Naive thymus-derived CD8-positive, alpha-beta T cell (primary cell): ENCODE measurements at places on chromosomes 11 and 22. TPM values are rescaled to one million over a fixed set of nuclear protein-coding genes. Genes with fewer than 3 reads are reported as not detected.

ZFTA gene
- 0.09 TPM for polyA plus RNA-seq

USP35 gene
- 0.76 TPM for polyA plus RNA-seq

DMC1 gene
- polyA plus RNA-seq = not detected

PTGDR2 gene
- polyA plus RNA-seq = 0.16 TPM

BEST1 gene
- polyA plus RNA-seq = 0.66 TPM

MAPK8IP2 gene
- polyA plus RNA-seq = not detected

PNPLA5 gene
- not detected for polyA plus RNA-seq

FOLH1 gene
- not detected for polyA plus RNA-seq

ZFPL1 gene
- polyA plus RNA-seq = 33.1 TPM

DNA sequence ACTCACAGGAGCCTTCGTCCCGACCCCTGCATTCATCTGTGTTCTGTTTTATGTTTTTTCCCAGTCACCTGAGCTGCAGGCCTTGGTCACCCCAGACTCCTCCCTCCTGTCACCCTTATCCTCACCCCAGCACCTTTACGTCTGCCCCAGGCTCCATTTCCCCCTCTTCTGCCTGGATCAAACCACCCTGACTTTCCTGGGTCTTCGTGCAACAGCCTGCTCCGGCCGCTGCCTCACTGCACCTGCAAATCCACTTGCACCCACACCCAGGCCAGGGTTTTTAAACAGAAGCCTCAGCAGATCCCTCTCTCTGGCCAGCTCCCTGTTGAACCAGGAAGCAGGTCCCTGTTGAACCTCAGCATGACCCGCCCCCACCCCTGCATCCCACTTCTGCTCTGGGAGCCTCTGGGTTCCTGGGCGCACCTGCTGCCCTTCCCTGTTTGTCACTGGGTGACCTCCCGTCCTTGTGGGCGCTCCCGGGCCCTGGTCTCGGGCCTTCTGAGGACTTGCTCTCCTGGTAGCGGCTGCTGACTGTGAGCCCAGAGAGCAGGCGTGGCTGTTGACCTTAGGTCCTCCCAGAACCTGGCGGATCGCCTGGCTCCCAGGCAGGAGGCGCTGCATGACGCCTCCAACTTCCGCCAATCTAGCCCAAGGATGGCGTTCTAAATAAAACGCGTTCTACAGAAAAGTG is 12.8 kb downstream of the MAPK8IP2 start:
- DNase-seq = no peak

DNA sequence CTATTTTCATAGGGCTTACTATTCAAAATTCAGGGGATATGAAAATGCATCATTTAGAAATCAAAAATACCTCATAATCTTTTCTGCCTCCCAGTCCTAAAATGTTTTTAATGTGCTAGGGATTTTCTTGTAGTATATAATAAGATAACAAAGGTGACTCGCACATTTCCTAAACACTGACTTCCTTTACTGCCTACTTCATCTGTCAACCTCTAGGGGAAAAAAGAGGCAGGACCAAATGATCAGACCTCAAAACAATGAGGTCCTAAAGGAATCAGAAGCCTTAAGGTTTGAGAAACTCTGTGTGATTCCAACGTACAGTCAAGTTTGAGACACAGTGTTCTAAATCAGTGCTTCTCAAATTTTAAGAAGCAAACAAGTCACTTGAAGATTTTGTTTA is 56.1 kb upstream of the POU2AF2 start:
- DNase-seq = no peak

- DNase-seq = no peak
Measured at GRCh38 chr11:65448418-65449105, 26.0 kb downstream of the NEAT1 start.

DNA sequence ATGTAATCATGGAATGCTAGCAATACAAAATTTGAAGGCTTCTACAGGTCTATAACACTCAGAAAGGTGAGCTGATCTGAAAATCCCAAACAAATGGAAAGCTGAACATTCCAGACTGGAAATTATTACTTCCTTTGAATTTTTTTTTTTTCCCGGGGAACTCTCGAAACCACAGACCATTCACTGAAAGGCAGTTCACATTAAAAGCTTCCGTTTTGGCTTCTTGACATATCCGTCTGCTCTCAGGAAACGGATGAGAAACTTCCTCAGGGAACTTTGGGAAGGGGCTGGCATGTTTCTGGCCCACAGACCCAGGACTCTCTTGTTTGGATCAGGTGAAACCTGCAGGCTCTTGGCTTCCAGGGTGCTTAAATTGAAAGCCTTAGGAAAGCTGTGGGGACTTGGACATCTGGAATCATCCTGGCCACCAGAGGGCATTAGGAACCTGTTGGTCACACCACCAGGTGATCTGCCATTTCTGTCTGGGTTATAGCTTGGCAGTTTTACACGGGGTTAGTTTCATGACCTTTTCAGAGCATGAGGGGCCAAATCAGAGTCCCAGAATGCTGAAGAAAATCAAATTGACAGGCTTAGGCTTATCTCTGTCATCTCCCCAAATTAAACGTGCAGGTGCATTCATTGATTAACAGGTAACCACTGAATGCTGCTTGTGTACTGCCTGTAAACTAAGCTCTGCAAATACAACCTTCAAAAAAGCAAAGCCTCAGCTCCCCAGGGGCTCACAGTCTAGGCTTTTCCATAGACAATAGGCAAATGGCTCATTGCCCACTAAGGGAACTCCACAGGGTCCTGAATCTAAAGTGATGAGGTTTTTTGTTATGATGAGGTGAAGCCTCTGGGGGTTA is 22.7 kb upstream of the GRAMD1B start:
- DNase-seq = peak; percentile 59

- DNase-seq = no peak
Measured at GRCh38 chr11:86671531-86672006, 847 bp downstream of the ME3 start.

GRCh38 chr11:98835335-98835734 is 185.4 kb upstream of the CNTN5 start:
- no peak for DNase-seq

DNA sequence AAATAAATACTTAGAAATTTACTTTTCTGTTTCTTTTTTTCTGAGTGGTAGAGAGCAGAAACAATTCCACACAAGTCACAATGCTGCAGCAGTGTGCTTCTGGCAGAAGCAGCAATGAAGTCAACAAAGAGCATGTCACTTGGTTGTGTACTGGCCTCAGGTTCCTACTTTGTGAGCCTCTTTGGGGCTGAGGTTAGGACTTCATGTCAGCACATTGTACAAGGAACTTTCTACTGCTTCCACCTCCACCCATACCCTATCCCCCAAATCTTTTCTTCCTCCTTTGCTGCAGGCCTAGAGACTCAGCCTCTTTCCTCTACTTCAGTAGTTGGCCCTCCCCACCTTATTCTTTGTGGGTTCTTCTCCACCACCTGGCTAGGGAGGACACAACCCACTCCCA is 252.7 kb upstream of the PITPNB start:
- DNase-seq = no peak

GRCh38 chr11:1834062-1834610 is 654 bp upstream of the SYT8 start:
- DNase-seq = no peak

GRCh38 chr11:128424851-128425285 is 162.5 kb downstream of the ETS1 start:
- no peak for DNase-seq

DNA sequence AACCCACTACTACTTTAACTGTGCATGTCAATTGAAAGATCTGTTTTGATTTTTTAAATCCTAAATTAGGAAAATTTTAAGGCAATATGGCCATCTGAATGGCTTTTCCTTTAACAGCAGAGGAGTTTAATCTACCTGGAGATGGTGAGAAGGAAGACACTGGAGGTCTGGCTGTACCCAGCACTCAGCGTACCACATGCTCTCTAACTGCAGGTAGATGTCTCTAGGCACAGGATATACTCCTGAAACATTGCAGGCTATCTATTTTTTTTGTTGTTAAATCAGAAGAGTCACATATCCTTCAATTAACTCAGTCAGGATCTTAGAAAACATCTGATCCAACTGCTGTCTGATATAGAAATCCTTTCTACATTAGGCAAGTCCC is 17.3 kb upstream of the CASTOR1 start:
- DNase-seq = no peak

- DNase-seq = no peak
Measured at GRCh38 chr11:62958547-62959421, 26.0 kb downstream of the SLC22A6 start.

- no peak for DNase-seq
Measured at GRCh38 chr22:27253108-27253902, 548.3 kb downstream of the MN1 start.

- no peak for DNase-seq
Measured at GRCh38 chr22:22825213-22825593, 62.4 kb upstream of the IGLL5 start.

GRCh38 chr11:112826026-112826425 is 135.2 kb upstream of the NCAM1 start:
- DNase-seq = no peak

- no peak for DNase-seq
Measured at GRCh38 chr11:85947431-85948272, 92.5 kb downstream of the CCDC83 start.
